RWPE2 (cell line): ENCODE measurements at places on chromosomes 5 and 9.

GRCh38 chr9:104993291-104993963 lies 65.5 kb upstream of the ABCA1 start:
- H3K4me3 ChIP-seq = no peak overlapping the region
- no peaks in the 10 kb centered on the region for H3K36me3 ChIP-seq
- no peak overlapping the region for H3K27ac ChIP-seq
- no peak for DNase-seq
- H3K27me3 ChIP-seq = no peaks in the 10 kb centered on the region

DNA sequence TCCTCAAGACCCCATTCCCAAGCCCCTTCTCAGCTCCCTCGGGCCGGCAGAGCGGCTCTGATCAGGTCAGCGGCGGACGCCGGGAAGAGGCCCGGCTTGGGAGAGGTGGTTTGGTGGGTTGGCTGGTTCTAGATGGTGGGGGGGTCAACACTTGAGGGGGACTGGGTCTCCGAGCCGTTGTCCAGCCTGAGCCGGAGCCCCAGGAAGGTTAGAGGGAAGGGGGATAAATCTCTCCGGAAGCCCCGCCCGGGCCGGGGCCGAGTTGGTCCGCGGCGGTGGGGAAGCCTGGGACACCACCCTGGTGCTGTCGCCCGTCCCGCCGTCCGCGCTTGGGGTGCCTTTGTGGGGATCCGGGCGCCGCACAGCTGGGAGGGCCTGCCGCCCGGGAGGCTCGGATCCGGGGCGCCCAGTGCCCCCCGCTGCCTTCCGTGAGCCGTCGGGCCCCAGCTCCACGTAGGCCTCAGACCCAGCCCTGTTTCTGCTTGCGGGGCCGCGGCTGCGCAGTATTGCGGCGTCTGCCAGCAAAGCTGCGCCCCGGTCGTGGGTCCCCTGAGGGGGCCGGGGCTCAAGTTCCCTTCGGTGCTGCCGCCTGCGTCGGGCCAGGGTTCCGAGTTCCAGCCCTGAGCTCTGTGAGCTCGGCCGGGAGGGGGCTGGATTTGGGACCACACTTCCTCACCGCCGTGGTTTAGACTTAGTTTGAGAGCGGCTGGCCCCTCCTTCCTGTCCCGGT lies 542 bp upstream of the TRIM52 start:
- no peaks in the 10 kb centered on the region for H3K27me3 ChIP-seq
- H3K36me3 ChIP-seq = peaks cover 24% of the 10 kb centered on the region
- peaks cover 9% of the 10 kb centered on the region for H3K4me1 ChIP-seq

GRCh38 chr5:120014535-120014934 lies 385.2 kb downstream of the FAM170A start:
- H3K27ac ChIP-seq = no peak overlapping the region
- H3K27me3 ChIP-seq = peaks cover 4% of the 10 kb centered on the region
- no peaks in the 10 kb centered on the region for H3K36me3 ChIP-seq
- no peaks in the 10 kb centered on the region for H3K4me1 ChIP-seq
- no peak for DNase-seq

DNA sequence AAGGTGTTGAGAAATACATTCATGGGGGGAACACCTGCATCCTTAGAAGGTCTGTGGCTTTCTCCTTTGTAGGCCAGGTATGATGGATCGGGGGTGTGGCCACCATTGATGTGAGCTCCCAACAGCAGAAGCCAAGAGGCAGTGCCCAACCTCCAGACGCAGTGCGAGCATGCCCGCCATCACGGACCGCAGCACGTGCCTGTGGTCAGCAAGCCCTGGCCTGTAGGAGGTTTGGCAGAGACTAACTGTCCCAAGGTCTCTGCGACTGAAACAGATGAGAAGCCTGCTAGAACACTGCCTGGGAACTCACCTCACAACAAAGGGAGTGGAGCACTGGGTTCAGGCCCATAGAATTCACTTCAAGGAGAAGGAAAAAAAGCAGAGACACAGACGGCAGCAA lies 31.9 kb upstream of the ZNF354A start:
- no peak overlapping the region for H3K27ac ChIP-seq
- no peak for DNase-seq
- H3K27me3 ChIP-seq = no peaks in the 10 kb centered on the region
- no peak overlapping the region for H3K4me3 ChIP-seq

DNA sequence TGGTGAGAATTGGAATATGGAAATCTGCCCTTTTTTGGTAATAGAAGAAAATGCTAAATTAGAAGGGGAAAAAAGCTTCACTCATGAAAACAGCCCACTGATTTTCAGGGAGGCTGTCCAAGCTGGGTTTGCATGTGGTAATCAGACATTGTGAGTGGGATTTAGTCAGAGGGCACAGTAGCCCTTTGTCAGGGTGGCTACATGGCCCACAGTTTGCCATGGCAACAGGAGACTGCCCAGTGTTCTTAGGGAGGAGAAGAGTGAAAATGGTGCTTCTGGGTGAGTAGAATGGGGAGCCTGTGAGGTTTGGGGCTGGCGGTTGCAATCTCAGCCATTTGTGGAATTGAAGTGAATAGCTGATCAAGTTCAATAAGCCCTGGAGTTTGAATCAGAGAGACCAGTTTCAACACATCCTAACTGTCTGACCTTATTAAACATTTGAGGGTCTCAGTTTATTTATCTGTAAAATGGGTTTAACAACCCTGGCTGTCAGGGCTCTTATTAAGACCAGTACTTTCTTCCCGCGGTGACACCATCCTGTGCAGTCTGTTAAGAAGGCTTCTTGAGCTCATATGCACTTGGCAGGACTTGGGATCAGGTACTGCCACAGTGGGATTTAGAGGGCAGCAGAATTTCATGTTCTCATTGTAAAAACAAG lies 107.6 kb upstream of the TNC start:
- no peaks in the 10 kb centered on the region for H3K4me1 ChIP-seq
- no peak overlapping the region for H3K27ac ChIP-seq
- H3K4me3 ChIP-seq = no peak overlapping the region
- no peaks in the 10 kb centered on the region for H3K36me3 ChIP-seq
- DNase-seq = no peak

- H3K36me3 ChIP-seq = no peaks in the 10 kb centered on the region
- H3K4me3 ChIP-seq = no peak overlapping the region
- peaks cover 4% of the 10 kb centered on the region for H3K4me1 ChIP-seq
- no peaks in the 10 kb centered on the region for H3K27me3 ChIP-seq
- H3K27ac ChIP-seq = no peak overlapping the region
- no peak for DNase-seq
Observed at GRCh38 chr5:56306433-56307150, 73.5 kb upstream of the ANKRD55 start.

DNA sequence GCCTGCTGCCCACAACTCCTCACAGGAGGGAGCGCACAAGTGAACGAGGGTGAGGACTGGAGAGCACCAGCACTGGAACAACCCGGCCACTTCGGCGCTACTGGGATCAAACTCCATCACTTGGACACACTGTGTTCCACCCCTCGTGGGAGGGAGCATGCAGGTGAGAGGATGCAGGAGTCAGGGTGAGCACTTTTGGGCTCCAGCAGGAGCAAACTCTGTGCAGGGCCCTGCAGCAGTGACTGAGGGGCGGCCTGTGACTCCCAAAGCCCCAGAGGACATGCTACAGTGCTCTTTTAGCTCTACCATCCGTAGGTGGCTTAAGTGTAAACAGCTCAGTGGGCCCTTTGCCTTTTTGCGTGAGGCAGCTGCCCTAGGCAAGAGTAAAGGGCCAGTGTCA lies 4.4 kb upstream of the MOCS2 start:
- H3K36me3 ChIP-seq = no peaks in the 10 kb centered on the region
- no peak for DNase-seq
- H3K27me3 ChIP-seq = no peaks in the 10 kb centered on the region
- H3K4me3 ChIP-seq = no peak overlapping the region
- no peak overlapping the region for H3K27ac ChIP-seq

DNA sequence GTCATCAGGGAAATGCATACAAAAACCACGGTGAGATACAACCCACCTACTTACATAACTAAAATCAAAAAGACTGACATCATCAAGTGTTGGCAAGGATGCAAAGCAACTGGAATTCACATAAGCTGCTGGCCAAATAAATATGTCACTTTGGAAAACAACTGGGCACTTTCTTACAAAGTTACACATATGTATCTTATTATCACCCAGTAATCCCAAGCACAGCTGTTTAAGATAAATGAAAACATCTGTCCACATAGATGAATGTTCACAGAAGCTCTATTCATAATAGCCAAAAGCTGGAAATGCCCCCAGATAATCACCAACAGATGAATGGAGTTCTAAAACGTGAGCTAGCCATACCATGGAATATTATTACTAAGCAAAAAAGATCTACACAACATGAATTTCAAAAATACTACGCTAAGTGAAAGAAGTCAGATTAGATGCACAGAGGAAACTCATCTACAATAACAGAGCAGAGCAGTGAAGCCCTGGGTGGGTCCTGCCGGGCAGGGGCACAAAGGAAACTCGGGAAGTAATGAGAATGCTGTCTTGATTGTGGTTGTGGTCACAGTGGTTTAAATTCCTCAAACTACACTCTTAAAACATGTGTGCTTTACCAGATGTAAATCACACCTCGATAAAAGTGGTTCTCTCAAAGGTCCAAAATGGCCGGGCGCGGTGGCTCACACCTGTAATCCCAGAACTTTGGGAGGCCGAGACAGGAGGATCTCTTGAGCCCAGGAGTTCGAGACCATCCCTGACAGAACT lies 8.5 kb downstream of the CAMSAP1 start:
- peaks cover 12% of the 10 kb centered on the region for H3K4me1 ChIP-seq
- H3K36me3 ChIP-seq = no peaks in the 10 kb centered on the region
- H3K27me3 ChIP-seq = no peaks in the 10 kb centered on the region
- no peak overlapping the region for H3K27ac ChIP-seq
- no peak for DNase-seq
- H3K4me3 ChIP-seq = no peak overlapping the region

DNA sequence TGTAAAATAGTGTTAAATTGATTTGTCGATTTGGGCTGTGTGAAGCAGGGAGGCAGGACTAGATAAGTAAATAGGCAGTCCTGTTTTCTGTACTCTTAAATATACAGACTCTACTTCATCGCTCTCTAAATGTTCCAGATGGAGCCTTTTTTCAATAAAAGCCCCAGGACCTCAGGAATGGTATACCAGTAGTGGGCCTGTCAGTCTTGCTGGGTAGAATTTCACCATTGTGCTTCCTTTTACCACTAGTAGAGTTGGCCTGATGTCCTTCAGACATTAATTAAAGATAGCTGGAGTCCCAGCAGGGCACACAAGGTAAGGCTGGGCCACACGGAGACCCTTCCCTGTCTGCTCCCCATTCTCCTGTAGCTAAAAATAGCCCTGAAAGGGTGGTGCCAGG lies 6.0 kb downstream of the SNX18 start:
- H3K27ac ChIP-seq = no peak overlapping the region
- no peak overlapping the region for H3K4me3 ChIP-seq
- DNase-seq = no peak

- H3K36me3 ChIP-seq = no peaks in the 10 kb centered on the region
- no peak for DNase-seq
- no peaks in the 10 kb centered on the region for H3K27me3 ChIP-seq
- H3K4me3 ChIP-seq = peak overlapping the region; percentile 67
- peaks cover 5% of the 10 kb centered on the region for H3K4me1 ChIP-seq
Observed at GRCh38 chr9:2623288-2624050, 1.9 kb downstream of the VLDLR start.

GRCh38 chr5:150644514-150644913 lies 4.1 kb downstream of the SYNPO start:
- DNase-seq = no peak
- H3K4me1 ChIP-seq = peaks cover 58% of the 10 kb centered on the region
- H3K4me3 ChIP-seq = no peak overlapping the region

DNA sequence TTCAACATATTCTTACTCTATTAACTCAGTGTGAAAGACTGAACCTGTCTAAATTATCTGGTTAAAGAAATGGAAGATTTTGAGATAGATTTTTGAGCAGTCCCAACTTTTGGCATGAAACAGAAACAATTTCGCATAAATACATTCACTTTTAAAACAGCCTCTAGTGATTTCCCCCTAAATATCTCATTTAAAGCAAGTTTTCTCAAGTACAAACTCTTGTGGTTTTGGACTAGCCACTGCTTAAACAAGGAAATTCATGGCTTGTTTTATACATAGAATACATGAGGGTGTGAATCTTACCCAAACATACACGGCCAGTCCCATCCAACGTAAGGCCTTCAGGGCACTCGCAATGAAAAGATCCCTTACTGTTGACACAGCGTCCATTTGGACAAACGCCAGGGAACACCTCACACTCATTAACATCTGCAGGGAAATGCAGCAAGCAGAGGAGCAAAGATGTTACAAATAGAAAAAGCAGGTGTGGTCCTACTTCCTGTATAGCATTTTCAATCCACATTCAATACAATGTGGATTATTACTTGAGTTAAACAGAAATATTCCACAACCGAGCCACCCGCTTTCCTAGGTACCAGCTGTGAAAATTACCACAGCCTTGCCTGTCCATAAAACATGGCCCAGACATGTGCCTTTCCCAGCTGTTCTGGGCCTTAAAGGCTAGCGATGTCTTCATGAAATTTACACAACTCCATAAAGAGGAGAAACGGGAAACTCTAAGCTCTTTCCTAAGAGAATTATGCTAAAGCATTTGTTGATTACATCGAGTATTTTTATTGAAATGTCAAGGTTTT lies 188.8 kb downstream of the FBN2 start:
- no peak overlapping the region for H3K4me3 ChIP-seq
- peaks cover 18% of the 10 kb centered on the region for H3K4me1 ChIP-seq
- peak overlapping the region; percentile 49 for H3K27ac ChIP-seq

GRCh38 chr9:5510360-5510931 lies at the start of gene PDCD1LG2:
Gene PDCD1LG2, plus strand, starts transcription at chr9:5510531. Its CDS starts 12,016 bp downstream, at chr9:5522547.
- H3K27ac ChIP-seq = peak within 1 kb of the TSS; percentile 98
- peak within 1 kb of the TSS; percentile 17 for H3K4me3 ChIP-seq
- no peaks in the 10 kb centered on the region for H3K36me3 ChIP-seq
- H3K4me1 ChIP-seq = peaks cover 30% of the 10 kb centered on the region

GRCh38 chr9:97075289-97075985 lies 36.5 kb upstream of the CTSV start:
- H3K4me3 ChIP-seq = no peak overlapping the region
- no peaks in the 10 kb centered on the region for H3K36me3 ChIP-seq

GRCh38 chr5:73370640-73371583 lies 77.7 kb downstream of the FOXD1 start:
- no peak overlapping the region for H3K4me3 ChIP-seq
- H3K4me1 ChIP-seq = peaks cover 53% of the 10 kb centered on the region
- no peaks in the 10 kb centered on the region for H3K36me3 ChIP-seq

DNA sequence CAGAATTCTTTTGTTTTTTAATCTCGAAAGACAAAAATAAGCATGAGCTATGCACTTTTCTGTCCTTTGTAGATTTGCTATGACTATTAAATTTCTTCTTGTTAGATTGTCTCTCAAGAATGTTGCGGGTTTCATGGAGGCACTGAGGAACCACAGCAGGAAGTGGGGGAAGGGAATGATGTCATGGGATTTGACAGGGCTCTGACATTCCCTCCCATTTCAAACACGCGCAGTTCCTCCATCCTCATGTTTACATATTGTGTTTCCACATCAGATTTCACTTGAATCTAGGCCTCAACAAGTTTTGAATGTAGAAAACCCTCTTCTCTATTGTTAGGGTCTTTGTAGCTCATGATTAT lies 154.8 kb downstream of the PALM2AKAP2 start:
- no peak overlapping the region for H3K4me3 ChIP-seq
- H3K4me1 ChIP-seq = no peaks in the 10 kb centered on the region
- H3K36me3 ChIP-seq = no peaks in the 10 kb centered on the region
- no peak overlapping the region for H3K27ac ChIP-seq
- no peak for DNase-seq
- H3K27me3 ChIP-seq = no peaks in the 10 kb centered on the region
